LHCN-M2 (cell line): ENCODE measurements at places on chromosomes 1 and 21.

DNA sequence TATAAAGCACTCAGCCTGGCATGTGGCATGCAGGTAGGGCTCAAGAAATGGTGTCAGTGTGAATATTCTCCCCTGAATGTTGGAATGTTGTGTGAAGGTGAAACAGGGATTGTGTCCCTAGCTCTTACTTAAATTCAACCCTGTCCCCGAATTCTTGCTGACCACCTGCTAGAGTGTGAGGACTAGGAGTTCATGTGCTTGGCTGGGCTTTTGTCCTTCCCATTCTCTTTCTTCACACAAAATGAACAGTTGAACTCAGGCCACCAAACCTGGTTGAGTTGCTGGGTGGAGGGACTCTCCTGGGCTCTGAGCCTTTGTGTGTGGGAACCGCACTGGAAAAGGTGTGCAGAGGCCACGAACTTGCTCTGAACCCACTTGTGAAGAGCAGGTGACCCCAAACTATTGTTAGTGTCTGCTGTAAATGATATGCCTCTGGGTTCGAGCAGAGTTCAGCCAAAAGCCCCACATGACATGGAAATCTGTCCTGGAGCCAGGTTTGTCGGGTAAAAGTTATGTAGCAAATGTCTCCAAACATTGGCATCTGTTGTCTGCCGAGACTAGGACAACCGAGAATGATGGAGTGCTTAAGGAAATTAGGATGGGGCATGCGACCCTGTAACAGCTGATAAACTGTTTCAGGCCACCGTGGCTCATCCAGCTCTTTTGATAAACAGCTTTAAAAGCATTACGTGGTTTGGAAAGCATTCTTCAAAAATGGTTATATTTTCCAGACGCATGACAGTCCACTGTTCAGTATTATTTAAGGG lies 144.2 kb downstream of the DHRS3 start:
- peak; percentile 76 for DNase-seq

DNA sequence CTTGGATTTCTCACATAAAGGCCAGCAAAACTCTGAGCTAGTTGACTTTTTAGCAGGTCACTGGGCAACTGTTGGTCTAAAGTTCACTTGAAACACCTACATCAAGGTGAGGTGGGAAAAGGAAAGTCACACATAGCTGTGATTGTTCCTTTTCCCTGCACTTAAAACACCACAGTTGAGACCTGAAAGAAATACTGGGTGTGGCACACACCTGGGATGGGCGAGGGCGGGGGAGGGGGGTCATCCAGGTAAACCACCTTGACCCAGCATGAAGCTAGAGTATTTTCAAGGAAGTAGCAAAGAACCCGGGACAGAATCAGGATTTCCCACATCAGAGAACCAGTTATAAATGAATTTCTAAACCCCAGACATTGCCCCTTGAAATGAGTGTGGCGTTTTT lies 26.4 kb downstream of the ZNF697 start:
- no peak for DNase-seq

GRCh38 chr1:61287734-61288133 lies 205.4 kb downstream of the NFIA start:
- peak; percentile 65 for DNase-seq

DNA sequence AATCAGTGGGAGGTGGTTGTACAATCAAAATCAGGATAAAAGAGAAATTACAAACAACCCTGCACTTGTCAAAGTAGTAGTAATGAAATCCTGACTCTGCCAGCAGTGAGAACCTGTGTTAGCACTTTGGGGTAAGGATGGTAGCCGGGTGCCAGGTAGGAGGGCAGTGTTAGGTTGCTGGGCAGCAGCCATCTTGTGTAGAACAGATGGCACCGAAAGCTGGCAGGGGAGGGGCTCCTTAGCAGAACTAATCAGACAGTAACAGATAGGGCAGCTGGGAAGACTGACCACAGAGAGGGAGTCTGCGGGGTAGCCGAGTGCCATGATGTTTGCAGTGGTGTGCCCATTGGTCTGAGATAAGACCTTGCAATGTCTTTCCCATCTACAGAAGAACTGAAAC lies 137.3 kb downstream of the SDCCAG8 start:
- peak; percentile 3 for DNase-seq

DNA sequence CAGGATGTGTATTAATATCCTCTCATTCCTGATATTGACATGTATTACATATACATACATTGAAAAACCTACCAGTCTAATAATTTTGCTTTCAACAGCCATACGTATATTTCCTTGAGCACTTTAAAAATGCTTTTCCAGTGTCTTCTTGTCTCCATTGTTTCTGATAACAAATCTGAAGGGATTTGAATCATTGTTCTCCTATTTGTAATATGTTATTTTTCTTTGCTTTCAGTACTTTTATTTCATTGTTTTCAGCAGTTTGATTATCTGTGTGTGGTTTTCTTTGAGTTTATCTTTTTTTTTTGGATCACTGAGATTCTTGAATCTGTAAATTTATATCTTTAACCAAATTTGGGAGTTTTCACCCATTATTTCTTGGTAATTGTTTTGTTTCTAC lies 65.3 kb downstream of the RABGAP1L start:
- no peak for DNase-seq

DNA sequence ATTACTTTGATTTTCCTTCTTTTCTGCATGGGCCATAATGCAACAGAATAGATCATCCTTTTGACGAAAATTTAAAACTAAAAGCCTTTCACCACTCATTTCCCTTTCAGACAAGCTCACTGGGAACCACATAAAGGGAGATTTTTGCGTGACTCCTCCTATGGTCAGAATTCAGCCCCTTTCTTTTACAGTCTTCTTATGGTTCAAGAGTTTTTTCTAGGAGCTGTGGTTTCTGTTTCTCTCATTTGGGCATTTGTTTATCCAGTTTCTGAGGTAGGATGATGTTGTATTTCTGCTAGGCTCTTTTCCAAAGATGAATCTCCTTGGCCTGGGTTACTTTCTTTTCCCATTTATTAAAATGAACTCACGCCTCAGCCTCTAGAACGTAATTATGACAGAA lies 16.9 kb downstream of the RGS1 start:
- DNase-seq: no peak

GRCh38 chr1:153774780-153775457 lies at the start of gene SLC27A3:
Gene SLC27A3 (plus strand): TSS chr1:153775407. CDS start chr1:153775498, 91 bp downstream.
- DNase-seq: no peak

DNA sequence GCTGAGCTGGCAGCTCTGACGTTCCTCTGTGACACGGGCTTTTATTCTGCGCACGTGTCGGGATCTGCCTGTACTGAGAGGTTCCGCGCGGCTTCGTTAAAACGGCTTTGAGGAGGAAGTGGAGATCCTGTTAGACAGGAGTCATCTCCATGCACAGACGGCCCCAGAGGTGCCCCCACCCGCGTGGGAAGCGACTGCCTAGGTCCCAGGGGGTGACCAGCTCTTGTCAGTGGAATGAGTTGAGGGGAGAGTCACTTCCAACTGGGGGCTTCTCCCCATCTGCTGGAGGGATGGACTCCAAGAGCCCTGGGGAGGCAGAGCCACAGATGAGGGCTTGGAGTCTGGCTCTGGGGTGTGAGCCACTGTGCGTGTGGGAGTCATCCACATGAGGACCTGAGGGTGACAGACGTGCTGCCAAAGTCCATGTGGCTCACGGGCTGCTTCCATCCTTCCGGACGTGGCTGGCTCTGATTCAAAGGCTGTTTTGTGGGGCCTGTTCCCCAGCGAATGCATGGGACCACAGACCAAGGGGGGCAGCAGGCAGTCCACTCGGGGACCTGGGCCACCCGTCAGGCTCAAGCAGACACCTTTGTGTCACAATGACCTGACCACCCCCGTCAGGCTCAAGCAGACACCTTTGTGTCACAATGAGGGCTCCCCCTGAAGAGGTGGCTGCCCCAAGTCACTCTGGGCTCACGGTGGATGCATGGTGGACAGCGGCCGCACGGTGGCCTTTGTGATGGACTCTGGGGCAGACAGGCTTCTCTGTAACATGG lies 26.8 kb downstream of the PTTG1IP start:
- DNase-seq: peak; percentile 65

- no peak for DNase-seq
These were observed 411.6 kb downstream of the MATN1 start for GRCh38 chr1:30311749-30312148.

DNA sequence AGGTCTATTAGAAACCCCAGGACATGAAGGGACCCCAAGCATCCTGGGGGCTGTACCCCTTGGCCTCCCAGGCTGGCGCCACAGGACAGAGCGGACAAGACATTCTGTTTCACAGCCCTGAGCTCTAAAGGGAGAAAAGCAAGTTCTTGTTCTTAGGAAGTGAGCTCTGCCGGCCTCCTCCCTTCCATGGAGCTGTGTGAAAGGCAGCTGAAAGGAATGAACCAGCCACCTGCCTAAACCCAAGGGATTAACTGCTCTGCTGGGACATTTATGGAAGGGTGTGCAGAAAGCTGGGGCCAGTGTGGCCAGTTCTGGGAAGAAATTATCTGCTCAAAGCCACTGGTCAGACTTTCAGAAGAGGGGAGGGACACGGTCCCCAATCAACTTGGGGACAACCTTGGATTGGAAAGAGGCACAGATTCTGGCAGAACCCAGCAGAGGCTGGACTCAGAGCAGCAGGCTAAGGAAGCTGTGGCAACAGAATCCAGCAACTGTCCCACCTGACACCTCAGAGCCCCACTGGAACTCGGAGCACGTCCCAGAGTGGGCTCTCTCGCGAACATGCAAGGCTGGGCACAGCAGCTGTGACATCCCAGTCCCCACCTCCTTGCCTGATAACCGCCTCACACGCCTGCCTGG lies 2.1 kb downstream of the KLHL21 start:
- peak; percentile 58 for DNase-seq

GRCh38 chr1:75970631-75971030 lies 38.4 kb upstream of the ASB17 start:
- DNase-seq: no peak

- DNase-seq: no peak
These were observed 197.5 kb upstream of the C8B start for GRCh38 chr1:57163325-57163724.

- no peak for DNase-seq
These were observed 360.9 kb upstream of the VAMP3 start for GRCh38 chr1:7410156-7410555.

DNA sequence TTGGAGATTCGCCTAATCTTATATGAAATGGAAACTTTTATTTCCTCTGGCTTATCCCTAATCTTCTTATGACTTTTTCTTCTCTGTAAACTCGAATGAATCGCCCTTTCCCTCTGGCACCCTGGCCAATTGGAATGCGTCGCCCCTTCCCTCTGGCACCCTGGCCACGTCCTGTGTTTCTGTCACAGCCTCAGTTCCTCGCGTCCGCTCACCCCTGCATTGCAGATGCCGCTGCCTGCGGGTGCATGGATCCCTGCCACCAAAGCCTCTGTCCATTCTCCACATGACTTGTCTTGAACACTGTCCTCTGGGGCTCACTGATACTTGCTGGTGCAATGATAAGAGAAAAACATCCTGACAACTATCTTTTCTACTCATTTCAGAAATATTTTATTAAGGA lies 104.6 kb downstream of the ADARB1 start:
- DNase-seq: no peak
